ENCODE measurements at places on chromosomes 11 and 22. TPM values are rescaled to one million over a fixed set of nuclear protein-coding genes. Genes with fewer than 3 reads are reported as not detected.

Gene LSP1
- 4.5 TPM for polyA plus RNA-seq

Gene PGR
- 0.03 TPM for polyA plus RNA-seq

Gene BDNF
- 1.9 TPM for polyA plus RNA-seq

Gene RCN1
- 192 TPM for polyA plus RNA-seq

Gene KRTAP5-1
- polyA plus RNA-seq: 1.7 TPM

Gene SMIM35
- 0.09 TPM for polyA plus RNA-seq

Gene CD44
- 9.6 TPM for polyA plus RNA-seq

Gene KRTAP5-11
- not detected for polyA plus RNA-seq

Gene GSTP1
- 788 TPM for polyA plus RNA-seq

Gene USP2
- 14.2 TPM for polyA plus RNA-seq

Gene NXPE2
- polyA plus RNA-seq: 0.47 TPM

Gene NCAM1
- 72.5 TPM for polyA plus RNA-seq

Gene GGTLC3
- polyA plus RNA-seq: not detected

Gene OR5A1
- 0.01 TPM for polyA plus RNA-seq

Gene SLC25A18
- polyA plus RNA-seq: 1.6 TPM

Gene LARGE2
- 26.2 TPM for polyA plus RNA-seq

Gene GLYATL2
- polyA plus RNA-seq: 1.9 TPM

Gene UPK2
- polyA plus RNA-seq: 6.0 TPM

Gene UBQLNL
- 0.62 TPM for polyA plus RNA-seq

Gene TMEM191C
- 2.7 TPM for polyA plus RNA-seq

Gene TMEM45B
- 19.8 TPM for polyA plus RNA-seq

Gene DEUP1
- 0.86 TPM for polyA plus RNA-seq

Gene MUC15
- 2.3 TPM for polyA plus RNA-seq

Gene TSPAN18
- 48.8 TPM for polyA plus RNA-seq

Gene SYNGR1
- 15.7 TPM for polyA plus RNA-seq

Gene MYRF
- polyA plus RNA-seq: 21.7 TPM

Gene CLDN25
- not detected for polyA plus RNA-seq

Gene A4GALT
- polyA plus RNA-seq: 15.2 TPM

Gene FIBIN
- polyA plus RNA-seq: 20.9 TPM
